Dorsolateral prefrontal cortex (tissue), 122 donors: ENCODE measurements at places on chromosomes 4 and X.

- no peak for DNase-seq
These were observed 134.7 kb downstream of the KLF8 start for GRCh38 chrX:56366901-56367300.

DNA sequence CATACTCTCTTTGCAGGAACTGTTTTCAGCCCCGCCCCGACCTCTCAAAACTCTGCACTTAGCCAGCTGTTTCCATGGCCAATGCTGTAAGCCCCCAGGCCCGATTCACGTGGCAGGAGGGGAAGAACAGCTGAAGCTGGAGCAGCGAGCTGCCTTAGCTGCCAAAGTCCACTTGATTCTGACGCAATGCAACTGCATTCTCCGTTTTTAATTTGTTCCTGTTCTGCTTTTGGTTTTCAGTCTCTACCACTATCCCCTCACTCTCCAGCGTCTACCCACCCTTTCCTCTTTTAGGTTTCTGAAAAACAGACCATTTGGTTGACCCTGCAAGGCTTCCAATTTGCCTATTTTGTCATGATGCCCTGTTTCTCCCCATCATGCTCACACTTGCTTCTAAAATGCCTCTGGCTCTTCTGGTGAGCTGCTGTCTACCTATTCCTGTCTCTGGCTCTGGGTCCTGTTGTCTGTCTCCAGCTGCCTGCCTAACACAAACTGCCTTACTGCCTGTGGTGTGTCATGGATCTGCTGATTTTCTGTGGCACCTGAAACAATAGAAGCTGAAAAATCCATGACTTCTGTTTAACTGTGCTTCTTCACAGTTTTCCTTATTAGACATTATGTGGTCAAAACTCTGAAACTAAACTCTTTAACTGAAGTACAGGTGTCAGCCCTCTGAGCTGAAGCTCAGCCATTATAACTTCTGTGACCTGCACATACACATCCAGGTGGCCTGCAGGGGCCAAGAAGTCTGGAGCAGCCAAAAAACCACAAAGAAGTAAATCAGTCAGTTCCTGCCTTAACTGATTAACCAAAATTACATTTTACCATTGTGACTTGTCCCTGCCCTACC is 160.5 kb upstream of the AGTR2 start:
- no peak for DNase-seq

DNA sequence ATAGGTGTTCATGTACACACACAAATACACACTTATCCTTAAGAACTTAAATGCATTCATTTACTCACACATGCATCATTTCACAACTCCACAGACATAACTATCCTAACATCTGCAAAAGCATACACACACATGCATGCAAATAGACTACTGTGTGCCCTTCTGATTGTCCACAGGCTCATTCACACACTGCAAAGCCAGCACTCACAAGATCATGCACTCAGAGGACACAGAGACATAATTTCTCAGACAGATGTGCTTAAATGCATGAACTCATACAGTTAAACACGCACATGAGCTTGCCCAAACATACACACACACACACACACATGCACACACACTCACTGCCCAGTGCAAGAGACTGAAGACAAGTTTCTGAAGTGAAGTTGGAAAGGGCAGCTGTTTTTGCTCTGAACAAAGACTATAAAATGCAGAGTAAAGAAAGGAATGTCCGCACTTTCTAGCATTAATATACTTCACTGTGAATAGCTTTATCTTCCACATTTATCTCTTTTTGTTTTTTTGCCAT is 1018.0 kb upstream of the HS3ST1 start:
- no peak for DNase-seq

DNA sequence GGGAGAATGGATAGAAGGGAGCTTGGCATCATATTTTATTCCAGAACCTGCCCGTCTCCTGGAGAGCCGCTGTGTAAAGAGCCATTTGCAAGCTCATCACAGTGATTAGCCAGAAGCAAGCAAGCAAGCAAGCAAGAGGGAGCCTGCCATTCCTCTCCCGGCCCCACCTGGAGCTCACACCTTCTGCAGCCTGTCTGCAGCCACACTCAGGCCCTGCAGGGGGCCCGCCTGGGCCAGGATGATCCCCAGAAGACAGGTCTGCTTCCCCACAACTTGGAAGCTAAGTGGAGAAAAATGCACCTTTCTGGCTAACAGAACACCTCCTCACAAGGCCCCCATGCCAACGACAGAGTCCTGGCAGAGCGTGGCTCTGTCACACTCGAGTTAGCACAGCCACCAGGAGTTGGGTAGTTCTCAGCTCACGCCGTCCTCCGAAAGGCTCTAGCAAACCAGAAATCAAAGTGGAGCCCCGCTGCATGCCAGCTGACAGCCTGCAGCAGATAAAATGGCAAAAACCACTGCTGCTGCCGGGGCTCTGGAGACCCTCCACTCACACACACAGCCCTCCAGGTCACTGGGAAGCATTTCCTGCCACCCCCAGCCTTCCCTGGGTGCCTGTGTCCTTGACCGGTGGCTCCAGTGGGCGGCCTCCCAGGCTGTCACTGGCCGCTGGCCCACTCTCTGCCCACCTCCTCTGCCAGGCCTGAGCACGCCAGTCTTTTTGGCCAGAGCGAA is 54.9 kb downstream of the DCTD start:
- no peak for DNase-seq

- no peak for DNase-seq
These were observed 40.1 kb upstream of the KLHL34 start for GRCh38 chrX:21698272-21698671.

DNA sequence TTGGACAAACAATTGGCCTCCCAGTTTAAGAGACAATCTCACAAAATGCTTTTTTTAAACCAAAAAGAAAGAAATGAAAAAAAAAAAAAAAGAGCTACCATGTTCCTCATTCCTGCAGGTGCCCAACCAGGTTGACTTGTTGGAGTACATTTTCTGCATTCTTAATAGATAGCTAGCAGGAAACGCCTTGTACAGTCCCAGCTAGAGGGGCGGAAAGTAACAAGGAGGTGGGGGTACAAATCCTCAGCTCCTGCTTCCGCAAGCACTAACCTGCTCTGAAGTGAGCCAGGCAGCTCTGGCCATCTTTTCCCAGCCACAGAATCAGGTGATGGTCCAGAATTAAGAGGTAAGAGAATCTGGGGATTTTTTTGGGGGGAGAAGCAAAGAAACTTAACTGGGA is at the start of gene VGLL1:
TSS of gene VGLL1 (plus strand) at position 265 of the 400 bp plus-strand sequence. CDS start 3,806 bp downstream, outside the sequence.
- no peak for DNase-seq

DNA sequence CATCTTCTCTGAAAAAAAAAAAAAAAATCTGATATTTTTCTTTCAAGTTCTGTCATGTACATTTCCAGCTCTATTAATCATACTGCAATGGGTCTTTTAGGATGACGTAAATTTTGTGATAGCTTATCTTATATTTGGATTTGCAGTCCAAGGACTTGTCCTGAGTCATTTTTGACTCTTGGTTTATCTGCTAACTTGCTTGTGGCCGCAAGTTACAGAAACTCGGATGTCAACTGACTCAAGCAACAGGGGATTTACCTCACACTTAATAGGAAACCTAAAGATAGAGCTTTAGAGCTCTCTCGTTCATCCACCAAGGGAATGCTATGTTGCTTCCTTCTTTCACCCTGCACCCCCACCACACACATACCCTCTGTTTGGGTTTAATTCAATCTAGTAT is 1433.8 kb upstream of the TENM3 start:
- DNase-seq: no peak

DNA sequence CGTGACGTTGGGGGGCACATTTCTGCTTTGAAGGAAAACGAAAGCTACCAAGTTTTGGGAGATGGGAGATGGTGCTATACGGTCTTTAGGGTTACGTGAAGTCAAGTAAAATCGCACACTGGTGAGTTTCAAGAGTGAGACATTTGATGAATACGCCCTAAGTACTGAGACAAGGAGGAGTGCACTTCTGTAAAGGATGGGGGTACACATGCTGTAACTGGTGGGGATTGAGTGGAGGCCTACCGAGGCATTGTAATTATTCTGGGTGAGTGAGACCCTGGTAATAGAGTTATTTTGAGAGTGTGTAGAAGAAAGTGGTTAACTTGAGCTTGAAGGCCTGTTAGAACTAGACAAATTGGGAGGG is 536 bp downstream of the SH3BGRL start:
- DNase-seq: no peak

GRCh38 chr4:159041054-159042034 is 61.5 kb upstream of the RAPGEF2 start:
- DNase-seq: no peak

- no peak for DNase-seq
These were observed 264.9 kb upstream of the ZC4H2 start for GRCh38 chrX:65241059-65241721.

GRCh38 chrX:43741843-43742573 is 85.9 kb downstream of the MAOA start:
- DNase-seq: no peak

GRCh38 chr4:189792924-189793618 is 147.6 kb upstream of the FRG1 start:
- DNase-seq: peak; percentile 77

- no peak for DNase-seq
These were observed 41.6 kb upstream of the EDA2R start for GRCh38 chrX:66680451-66680850.

GRCh38 chrX:150607201-150607600 is 38.8 kb downstream of the MTM1 start:
- DNase-seq: no peak

DNA sequence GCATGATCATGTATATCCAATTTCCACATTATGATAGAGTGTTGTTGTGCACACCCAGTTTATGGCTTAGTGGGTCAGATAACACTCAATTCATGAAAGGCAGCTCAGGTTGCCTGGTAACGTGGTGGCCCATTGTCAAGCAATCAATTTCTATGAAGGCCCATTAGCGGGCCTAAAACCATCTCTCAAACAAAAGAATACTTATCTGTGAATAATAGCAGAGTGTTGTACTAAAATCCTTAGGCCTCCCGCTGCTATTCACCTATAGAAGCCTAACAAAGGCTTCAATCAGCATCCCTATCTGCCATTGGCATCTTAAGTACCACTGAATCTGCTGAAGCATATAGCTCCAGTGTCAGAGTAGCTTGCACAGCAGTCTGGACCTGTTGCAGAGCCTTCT is 849.6 kb upstream of the POU3F4 start:
- no peak for DNase-seq

- DNase-seq: no peak
These were observed 93.0 kb upstream of the ARHGAP24 start for GRCh38 chr4:85381968-85382367.

- no peak for DNase-seq
These were observed 565.1 kb upstream of the NDST4 start for GRCh38 chr4:115678425-115678941.

DNA sequence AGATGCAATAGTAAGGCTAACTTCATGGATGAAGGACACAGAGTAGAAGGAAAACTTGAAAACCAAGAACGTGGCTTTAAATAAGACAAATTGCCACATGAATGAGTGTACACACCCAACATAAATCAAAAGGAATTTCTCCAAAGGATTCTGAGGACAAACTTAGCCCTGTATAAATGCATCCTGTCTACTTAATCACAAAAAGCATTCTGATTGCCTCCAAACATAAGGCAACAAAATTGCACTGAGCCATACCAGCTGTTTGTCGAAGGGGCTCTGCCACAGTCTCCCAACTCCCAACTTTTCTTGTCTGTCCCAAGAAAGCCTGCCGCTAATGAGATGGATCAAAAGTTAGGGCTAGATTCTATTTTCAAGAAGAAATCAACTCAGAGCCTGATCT is 194.3 kb downstream of the SOWAHB start:
- DNase-seq: no peak

DNA sequence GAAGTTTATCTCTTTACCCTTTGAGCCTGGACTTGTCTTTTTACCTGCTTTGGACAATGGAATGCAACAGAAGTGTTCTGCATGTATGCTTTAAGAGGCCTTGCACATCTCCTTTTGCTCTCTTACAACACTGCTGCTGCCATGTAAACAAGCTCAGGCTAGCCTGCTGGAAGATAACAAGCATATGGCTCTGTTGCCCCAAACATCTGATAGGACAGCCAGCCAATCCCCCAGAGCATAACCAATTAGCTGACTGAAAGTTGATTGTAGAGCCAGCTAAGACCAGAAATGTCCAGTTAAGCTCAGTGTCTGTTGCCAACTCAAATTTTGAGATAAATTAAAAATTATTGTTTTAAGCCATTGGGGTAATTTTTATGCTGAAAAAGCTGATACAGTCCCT is 510.6 kb upstream of the CNKSR2 start:
- no peak for DNase-seq

- no peak for DNase-seq
These were observed 60.9 kb downstream of the HTT start for GRCh38 chr4:3135155-3136011.

GRCh38 chr4:47786958-47787370 is 50.9 kb downstream of the CORIN start:
- no peak for DNase-seq

DNA sequence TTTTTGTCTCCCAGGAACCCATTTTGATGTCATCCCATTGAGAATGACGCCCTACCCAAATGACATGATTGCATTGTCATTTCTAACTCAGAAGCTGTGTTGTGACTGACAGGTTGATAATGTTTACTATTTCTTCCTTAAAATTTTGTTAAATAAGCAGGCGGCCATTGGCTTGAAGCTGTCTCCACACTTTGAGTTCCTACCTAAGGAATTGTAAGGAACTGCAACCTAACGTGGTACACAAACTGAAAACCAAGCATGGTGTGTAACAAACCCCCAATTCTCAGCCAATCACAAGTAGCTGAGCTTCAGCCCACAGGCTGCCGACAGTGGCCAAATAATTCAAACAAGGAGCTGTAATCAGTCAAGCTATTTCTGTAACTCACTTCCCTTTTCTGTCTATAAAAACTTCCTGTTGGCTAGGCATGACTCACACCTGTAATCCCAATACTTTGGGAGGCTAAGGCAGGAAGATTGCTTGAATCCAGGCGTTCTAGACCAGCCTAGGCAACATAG is 2.9 kb upstream of the MND1 start:
- no peak for DNase-seq

GRCh38 chr4:15303052-15303641 is 124.7 kb upstream of the C1QTNF7 start:
- DNase-seq: no peak

GRCh38 chr4:47972181-47972580 is 44.3 kb downstream of the CNGA1 start:
- no peak for DNase-seq

DNA sequence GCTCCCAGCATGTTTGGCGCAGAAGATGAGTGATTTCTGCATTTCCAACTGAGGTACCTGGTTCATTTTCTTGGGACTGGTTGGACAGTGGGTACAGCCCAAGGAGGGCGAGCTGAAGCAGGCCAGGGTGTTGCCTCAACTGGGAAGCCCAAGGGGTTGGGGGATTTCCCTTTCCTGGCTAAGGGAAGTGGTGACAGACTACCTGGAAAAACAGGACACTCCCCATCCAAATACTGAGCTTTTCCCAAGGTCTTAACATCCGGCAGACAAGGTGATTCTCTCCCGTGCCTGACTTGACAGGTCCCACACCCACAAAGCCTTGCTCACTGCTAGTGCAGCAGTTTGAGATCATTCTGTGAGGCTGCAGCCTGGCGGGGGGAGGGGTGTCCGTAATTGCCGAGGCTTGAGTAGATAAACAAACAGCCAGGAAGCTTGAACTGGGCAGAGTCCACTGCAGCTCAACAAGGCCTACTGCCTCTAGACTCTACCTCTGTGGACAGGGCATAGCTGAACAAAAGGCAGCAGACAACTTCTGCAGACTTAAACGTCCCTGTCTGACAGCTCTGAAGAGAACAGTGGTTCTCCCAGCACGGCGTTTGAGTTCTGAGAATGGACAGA is 307.7 kb upstream of the ARSJ start:
- DNase-seq: no peak

GRCh38 chrX:63934160-63934559 is 149.1 kb upstream of the ARHGEF9 start:
- no peak for DNase-seq

- no peak for DNase-seq
These were observed 28.7 kb upstream of the SMIM10L2A start for GRCh38 chrX:135393051-135393450.

- DNase-seq: no peak
These were observed 866 bp upstream of the EMD start for GRCh38 chrX:154378059-154378798.
